SK-N-SH (cell line): ENCODE measurements at places on chromosomes 3 and 15.

GRCh38 chr15:66408675-66409282, 22.1 kb downstream of the MAP2K1 start:
- no peak for DNase-seq

GRCh38 chr3:59406943-59407342, 357.1 kb upstream of the CFAP20DC start:
- DNase-seq, result no peak

GRCh38 chr3:16834214-16834613, 50.5 kb upstream of the PLCL2 start:
- no peak for DNase-seq

DNA sequence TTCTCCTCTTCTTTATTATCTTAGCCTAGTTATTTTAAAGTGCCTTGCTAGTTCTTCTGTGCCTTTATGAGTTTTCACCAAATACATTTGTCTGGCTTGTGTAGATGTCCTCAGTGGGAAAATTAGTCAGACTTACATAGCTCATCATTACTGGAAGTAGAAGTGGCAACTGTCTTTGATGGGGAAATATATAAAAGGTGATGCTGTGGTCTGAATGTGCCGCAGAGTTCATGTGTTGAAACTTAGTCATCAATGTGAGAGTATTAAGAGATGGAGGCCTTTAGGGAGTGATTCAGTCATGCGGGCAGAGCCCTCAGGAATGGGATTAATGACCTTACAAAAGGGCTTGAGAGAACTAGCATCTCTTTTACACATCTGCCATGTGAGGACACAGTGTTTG, 6.4 kb upstream of the ERICH6 start:
- DNase-seq, result no peak

- peak; percentile 58 for DNase-seq
Observed at GRCh38 chr3:134212967-134213665, 37.5 kb downstream of the RYK start.

DNA sequence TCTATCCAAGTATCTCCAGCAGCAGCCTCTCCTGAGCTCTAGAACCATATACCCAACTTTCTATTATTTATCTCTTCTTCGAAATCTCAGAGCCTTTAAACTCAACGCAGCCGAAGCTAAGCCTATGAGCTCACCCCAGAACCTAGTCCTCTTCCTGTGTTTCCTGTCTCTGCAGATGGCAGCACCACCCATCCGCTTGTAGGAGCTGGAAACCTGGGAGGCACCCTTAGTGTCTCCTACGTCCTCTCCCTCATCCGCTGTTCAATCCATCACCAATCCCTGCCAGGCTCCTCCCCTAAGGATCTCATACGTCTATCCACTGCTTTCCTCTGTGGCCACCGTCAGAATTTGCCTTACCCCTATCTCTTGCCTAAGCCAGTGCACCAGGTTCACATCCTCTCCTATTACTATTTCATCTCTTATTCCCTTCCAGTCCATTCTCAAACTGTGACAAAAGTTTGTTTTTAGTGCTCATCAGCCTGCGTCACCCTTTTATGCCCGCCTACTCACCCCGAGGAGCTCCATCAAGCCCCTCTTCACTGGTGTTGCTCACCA, 9.6 kb downstream of the VGLL4 start:
- DNase-seq, result no peak

- DNase-seq, result no peak
Observed at GRCh38 chr3:180918542-180918941, 6.1 kb downstream of the FXR1 start.

DNA sequence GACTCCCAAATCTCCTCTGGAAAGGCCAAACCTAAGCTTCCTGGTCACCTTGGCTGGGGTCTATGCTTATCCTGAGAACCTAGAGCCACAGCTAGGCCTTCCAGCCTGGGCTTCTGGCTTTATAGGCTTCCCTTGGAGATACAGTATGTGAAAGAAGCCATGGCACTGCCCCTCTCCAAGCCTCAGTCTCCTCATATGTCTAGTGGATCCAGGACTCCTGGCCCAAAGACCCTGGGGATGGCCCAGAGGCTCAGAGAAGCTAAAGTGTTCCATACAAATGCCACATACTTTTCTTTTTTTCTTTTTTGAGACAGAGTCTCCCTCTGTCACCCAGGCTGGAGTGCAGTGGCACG, 8.6 kb downstream of the ACAA1 start:
- no peak for DNase-seq

DNA sequence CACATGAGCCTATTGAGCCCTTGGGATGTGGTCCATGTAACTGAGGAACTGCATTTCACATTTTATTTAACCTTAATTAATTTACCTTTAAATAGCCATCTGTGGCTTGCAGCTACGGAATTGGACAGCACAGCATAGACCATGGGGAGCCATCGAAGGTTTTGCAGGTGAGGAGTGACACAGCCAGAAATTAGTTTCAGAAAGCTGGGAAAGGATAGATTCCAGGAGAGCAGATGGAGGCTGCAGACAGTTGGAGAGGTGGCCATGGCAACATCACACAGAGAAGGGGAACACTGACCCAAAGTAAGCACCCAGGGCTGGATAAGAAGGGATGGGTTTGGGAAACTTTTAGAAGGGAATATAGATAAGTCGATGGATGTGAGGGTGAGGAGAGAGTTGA, 100.1 kb upstream of the SLC6A11 start:
- DNase-seq, result no peak

- no peak for DNase-seq
Observed at GRCh38 chr3:160860346-160860745, 104.3 kb downstream of the PPM1L start.

DNA sequence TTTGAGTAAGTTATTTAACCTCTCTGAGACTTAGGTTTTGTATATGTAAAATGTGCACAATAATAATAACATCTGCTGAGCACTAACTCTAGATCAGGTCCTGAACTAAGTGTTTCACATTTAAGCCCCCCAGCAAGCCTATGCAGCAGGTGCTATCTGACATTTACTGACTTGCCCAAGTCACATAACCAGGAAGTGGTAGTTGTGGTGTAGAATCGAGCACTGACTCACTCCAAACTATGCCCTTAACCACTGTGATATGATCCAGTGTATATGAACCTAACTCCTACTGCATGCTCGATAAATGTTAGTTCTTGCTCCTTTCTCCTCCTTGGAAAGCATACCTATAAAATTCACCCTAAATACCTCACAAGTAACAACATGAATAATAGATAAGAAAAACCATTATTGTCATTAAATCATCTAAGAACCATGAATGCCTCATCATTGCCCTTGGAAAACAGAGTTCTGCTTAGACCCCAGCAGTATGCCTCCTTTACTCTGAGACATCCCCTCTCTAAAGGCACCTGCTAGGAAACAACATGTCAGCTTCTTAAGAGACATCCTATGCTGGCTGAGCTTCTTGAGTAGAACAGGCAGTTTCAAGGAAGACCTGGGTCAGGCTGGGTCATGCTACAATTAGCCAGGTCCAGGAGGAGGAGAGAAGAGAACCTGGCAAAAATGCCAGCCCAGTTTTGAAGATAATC, 3.0 kb upstream of the SHC4 start:
- no peak for DNase-seq

GRCh38 chr15:75647370-75648155, at the start of gene SNX33:
Gene SNX33, plus strand, starts transcription at chr15:75647912. Its CDS starts 1,191 bp downstream, at chr15:75649103.
- DNase-seq, result peak; percentile 94

GRCh38 chr15:60737217-60737616, 258.3 kb upstream of the ICE2 start:
- DNase-seq, result no peak

- no peak for DNase-seq
Observed at GRCh38 chr15:57703387-57703786, 3.1 kb upstream of the POLR2M start.

DNA sequence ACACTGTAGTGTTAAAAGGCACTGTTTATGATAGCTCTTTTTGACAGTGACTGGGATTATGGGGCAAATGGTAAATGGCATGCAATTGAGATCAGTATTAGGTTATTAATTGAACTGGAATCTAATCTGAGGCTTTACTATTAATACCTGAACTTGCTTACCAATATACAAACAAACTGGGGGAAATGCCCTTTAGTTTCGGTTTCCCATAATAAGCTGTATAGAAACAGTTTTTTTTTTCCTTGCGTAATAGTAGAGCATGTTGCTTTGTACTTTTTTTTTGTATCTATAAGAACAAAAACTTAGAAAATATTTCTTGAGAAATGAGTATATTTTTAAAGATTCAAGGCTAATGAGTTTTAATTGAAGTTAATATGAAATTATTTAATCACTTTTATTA, 95.0 kb downstream of the FNDC3B start:
- DNase-seq, result no peak

DNA sequence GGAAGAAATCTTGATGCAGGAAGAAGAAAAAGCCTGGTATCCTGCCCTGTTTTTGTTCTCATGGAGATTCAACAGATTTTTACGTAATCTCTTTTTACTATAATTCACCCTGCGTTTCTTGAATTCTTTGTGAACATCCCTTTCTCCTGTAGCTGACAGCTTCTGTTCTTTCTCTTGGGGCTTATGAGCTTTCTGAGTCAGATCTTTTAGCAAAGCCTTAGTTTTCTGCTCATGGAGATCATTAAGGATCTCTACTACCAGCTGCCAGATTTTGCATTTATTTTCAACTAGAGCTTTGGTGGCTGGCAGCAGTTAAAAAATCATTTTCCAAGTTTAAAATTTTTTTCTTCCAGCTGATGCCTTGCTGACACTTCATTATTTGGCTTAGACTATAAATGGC, 51.6 kb downstream of the MOBP start:
- DNase-seq, result no peak

GRCh38 chr3:72248389-72248761, 463.4 kb upstream of the PROK2 start:
- no peak for DNase-seq

DNA sequence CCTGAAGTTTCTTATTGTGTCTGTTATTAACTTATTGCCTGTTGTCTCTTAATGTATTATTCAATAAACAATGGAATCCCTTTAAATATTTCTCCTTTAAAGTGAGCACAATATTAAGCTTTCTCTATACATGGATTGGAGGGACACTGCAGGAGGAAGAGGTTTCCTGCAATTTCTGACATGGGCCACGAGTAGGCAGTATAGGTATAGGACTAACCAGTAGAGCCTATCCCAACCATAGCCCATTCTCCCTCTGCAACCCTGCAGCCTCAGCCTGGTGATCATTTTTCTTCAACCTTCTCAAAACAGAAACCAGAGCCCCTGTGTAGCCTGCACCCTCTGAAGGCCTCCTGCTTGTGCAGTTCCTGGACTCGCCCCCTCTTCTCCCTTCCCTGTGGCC, 124.8 kb downstream of the NEK10 start:
- no peak for DNase-seq
